Suppressor macrophage treated with lipopolysaccharide for 1 hour (primary cell): ENCODE measurements at places on chromosomes 5 and 9.
A peak's percentile ranks its signal among the peaks of the same experiment; 100 is the strongest.

GRCh38 chr5:80318212-80318611 lies 1.6 kb upstream of the SPZ1 start:
- no peak for DNase-seq

DNA sequence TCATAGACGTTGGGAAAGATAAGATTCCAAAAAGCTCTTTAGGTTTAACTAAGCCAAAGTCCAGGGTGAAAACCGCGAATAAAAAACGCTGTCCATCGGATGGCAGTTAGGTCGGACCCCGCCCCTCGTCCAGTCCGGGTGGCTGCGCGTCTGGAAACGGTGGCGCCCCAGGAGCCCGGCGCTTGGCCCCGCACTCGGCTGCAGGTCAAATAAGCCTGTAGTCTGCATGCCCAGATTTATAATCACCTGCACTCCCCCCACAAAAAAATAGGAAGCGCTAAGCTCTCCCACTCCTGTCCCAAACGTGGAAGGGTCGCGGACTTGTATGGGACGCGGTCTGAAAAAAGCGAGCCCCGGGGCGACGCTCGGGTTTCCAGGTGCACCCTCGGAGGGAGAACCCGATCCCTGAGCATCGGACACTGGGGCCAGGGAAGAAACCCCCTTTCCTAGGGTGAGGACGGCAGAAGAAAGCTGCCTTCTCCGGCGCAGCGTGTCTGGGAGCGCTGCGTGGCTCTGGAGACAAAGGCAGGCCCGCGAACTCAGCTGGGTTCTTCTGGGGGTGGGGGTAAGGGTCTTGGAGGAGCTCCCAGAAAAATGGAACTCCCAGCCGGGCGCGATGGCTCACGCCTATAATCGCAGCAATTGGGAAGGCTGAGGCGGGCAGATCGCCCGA lies 923 bp upstream of the ZBTB5 start:
- peak; percentile 63 for DNase-seq

- DNase-seq, result no peak
Measured at GRCh38 chr5:109826426-109826825, 136.7 kb downstream of the MAN2A1 start.

GRCh38 chr5:100889165-100889743 lies 13.8 kb downstream of the ST8SIA4 start:
- peak; percentile 22 for DNase-seq

- DNase-seq, result no peak
Measured at GRCh38 chr9:126051446-126052130, 275.0 kb upstream of the MVB12B start.

DNA sequence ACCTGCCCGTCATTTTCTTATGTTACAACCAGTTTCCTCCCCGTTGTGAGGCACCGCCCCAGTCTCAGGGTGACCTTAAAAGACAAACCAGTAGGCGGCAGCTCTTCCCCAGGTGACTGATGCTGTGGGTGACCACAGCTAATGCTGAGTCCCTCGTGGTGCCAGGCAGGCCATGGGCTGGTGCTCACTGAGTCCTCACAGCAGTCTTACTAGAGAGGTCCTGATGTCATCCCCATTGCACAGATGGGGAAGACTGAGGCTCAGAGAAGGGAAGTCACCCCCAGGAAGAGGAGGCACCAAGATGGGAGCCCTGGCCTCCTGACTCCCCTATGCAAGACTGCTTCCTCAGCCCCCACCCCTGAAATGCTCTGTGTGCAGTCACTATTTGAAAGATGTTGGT lies 978 bp downstream of the CFAP157 start:
- DNase-seq, result no peak

DNA sequence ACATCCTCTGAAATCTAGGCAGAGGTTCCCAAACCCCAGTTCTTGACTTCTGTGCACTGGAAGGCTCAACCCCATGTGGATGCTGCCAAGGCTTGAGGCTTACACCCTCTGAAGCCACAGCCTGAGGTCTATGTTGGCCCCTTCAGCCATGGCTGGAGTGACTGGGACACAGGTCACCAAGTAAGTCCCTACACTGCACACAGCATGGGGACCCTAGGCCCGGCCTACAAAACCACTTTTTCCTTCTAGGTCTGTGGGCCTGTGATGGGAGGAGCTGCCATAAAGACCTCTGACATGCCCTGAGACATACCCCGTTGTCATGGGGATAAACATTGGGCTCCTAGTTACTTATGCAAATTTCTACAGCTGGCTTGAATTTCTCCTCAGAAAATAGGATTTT lies 418.8 kb upstream of the CCNH start:
- DNase-seq, result no peak

DNA sequence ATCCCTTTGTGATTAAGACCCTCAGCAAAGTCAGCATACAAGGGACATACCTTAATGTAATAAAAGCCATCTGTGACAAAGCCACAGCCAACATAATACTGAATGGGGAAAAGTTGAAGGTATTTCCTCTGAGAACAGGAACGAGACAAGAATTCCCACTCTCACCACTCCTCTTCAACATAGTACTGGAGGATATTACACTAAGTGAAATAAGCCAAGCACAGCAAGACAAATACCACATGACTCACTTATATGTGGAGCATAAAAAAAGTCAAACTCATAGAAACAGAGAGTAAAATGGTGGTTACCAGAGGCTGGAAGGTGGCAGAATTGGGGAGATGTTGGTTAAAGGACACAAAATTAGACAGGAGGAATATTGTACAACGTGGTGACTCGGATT lies 118.1 kb upstream of the NFIL3 start:
- DNase-seq, result no peak

GRCh38 chr9:131943351-131943841 lies 136.3 kb downstream of the MED27 start:
- DNase-seq, result peak; percentile 13

DNA sequence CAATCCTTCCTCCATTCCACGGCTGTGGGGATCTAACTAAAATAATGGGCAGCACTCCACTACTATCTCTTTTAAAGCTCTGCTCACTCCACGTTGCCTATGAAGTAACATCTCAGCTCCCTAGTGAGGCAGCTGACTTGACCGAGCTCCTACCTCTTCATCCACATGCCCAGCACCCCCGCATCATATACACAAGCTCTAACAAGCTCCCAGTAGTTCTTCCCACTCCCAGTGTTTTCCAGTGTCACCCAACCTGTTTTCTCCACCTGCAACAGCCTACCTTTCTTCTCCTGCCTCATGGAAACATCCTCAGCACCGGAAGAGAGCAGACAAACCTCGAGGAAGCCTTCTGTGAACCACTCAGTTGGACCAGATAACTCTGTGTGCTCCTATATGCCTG lies 50.5 kb downstream of the ELAVL2 start:
- DNase-seq, result no peak

GRCh38 chr5:56909294-56910209 lies at the start of gene SETD9:
SETD9 (plus strand) TSS chr5:56909596; CDS start chr5:56909646, 50 bp downstream.
- peak; percentile 99 for DNase-seq

- peak; percentile 45 for DNase-seq
Measured at GRCh38 chr9:108412755-108413154, 443.0 kb downstream of the ACTL7B start.

DNA sequence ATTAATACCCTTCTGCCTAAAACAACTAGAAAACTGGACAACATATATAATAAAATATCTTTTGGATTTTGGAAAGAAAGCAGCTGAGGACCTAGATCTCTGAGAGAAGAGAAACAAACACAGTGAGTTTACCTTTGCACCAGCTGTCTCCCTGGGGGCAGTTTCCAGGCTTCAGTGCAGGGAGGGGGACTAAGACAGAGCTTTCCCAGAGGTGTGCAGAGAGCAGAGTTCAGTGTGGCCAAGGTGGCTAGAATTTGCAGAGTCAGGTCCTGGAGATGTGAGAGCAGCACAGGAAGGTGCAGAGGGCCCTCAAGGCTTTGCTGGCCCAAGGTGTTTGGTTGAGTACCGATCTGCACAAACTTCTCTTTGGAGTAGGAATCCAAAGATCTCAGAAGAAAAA lies 26.3 kb upstream of the PTPDC1 start:
- DNase-seq, result no peak

DNA sequence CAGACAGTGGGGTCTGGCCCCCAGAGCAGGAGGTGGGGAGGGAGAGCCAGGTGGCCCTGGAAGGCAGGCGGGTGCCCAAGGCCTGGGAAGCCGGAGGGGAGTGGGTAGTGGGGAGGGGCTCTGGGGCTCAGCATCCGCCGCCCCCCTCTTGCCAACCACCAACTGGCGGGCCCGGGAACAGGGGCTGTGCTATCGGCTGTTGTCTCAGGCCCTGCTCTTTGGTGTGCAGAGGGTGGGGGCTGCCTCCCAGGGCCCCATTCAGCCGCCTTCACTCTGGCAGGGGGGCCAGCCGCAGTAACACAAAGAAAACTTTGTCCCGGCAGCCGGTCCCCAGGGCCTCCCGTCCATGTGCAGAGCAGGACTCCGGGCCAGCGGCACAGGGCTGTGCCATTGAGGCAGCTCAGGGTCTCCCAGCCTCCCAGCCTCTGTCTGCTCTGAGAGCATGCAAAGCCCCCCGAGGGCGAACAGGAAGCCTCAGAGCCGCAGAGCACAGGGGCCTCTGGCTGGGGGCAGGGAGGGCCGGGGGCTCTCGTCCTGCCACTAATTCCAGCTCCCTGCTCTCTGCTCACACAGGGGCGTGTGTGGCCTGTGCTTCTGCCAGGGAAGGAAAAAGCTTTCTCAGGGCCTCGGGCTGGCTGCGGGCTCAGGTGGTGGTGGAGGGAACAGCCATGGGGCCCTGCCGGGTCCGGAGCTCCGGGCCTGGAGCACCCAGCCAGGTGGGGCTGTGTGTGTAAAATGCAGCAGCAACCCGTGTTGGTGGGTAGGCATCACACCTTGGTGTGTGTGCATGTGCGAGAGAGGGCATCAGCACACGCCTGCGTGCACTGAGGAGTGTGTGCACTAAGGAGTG lies 54.2 kb upstream of the NOTCH1 start:
- no peak for DNase-seq

DNA sequence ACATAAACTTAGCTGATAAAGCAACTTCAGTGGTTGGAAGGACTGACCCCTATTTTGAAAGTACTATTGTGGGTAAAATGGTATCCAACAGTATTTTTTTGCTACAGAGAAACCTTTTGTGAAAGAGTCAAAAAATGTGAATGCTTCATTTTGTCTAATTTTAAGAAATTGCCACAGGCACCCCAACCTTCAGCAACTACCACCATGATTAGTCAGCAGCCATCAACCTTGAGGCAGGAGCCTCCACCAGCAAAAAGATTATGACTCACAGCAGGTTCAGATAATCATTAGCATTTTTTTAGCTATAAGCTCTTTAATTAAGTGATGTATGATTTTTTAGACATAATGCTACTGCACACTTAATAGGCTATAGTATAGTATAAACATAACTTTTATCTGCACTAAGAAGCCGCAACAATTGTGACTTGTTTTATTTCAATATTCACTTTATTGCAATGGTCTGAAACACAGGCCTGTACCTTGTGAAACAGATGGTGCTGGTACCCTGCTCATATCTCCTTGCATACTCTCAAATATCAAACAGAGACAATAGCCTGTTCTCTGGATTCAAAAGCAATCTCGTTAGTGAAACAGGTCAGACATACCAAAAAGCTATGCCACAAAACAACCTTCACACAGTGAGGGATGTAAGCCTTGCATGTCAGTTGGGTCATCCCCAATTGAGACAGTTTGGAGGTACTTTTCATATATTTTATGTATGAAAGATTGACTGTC lies 261.2 kb upstream of the FAM174A start:
- no peak for DNase-seq

GRCh38 chr9:37583522-37584121 lies 7.4 kb upstream of the FBXO10 start:
- no peak for DNase-seq

GRCh38 chr9:69379270-69379982 lies 54.4 kb downstream of the ENTREP1 start:
- DNase-seq, result no peak

GRCh38 chr9:18723366-18723765 lies 249.4 kb downstream of the ADAMTSL1 start:
- DNase-seq, result no peak

DNA sequence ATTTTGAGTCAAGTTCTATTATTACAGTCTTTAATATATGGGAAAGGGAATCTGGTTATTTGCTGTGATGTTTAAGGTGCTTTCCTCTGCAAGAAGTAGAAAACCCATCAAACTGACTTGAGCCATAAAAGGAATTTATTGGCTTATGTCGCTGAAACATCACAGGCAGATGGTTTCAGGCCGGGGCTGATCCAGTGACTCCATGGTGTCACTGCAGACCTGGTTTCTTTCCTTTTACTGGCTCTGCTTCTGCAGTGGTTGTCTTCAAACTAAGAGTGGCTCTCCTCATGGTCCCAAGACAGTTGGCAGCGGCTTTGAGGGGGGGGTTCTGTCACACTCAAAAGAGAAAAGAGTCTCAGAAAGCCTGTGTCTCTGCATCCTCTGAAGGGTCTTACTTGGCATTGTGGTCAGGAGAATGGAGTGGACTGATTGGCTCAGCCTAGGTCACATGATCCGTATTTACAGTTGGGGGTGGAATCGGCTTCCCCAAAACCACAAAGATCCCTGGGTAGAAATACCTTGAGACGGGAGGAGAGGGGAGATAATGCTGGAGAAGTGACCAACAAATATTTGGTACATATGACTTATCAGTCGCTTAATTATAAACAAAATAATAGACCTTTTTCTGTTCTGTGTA lies 106.3 kb downstream of the DAPK1 start:
- DNase-seq, result no peak

GRCh38 chr9:80648336-80648735 lies 1041.0 kb downstream of the TLE1 start:
- DNase-seq, result no peak

- no peak for DNase-seq
Measured at GRCh38 chr5:81020478-81021167, 60.5 kb downstream of the RASGRF2 start.

DNA sequence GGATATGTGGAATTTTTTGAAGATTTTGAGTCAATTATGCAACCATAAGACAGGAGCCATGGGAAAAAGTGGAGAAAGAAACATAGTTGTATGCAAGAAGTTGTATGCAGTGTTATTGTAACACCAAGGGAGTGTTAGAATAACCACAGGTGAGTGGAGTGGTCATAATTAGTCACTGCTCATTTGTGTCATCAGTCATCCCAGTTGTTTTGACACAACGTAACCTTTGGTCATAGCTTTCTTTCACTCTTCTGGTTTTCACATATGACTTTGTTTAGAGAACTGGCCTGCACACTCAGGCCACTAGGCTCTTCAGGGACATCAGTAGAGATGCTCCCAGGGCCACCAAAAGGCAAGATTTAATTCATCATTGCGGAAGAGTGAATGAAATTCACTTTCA lies 158.7 kb upstream of the HMHB1 start:
- no peak for DNase-seq
